ENCODE measurements at places on chromosomes 5 and 9.

GRCh38 chr5:633501-633955 lies 21.4 kb downstream of the CEP72 start:
- no peak for DNase-seq

GRCh38 chr5:154714266-154714986 lies 40.8 kb upstream of the LARP1 start:
- DNase-seq, result no peak

DNA sequence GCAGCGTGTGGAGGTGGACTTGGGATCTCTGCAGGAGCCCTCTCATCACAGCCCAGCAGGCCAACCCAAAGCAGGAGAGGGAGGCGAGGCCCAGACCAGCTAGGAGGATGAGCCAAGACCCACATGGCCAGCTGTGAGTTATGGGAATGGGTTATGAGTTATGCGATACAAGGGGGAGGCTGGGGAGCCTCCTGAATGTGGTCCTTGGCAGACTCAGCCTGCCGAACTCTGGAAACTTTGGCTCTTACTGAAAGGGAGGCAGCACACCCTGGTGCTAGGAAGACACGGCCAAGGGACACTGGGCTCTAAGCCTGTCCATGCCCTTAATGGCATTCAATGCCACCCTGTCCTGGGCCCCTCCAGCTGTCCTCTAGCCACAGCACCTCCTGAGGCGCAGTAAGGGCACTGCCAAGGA lies 7.7 kb upstream of the VAV2 start:
- DNase-seq, result no peak

DNA sequence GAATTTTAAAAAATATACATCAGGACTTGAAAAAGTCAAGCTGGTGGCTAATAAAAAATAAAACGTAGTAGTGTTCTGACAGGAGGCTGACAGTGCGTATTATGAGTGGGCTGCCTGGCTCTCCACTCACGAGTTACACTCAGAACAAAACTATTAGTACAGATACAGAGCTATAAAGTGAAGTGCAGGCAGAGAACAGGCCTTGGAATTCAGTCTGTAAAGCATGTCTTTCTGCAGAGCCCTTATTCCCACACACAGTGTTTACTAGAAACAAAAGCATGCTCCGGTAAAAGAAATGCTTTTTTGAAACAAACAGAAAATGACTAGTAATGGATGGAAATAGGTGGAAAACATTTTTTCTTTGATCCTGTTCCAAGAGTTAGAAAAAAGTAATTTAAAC lies 334.7 kb downstream of the DIRAS2 start:
- DNase-seq, result no peak

GRCh38 chr5:1011226-1011631 lies 2.6 kb downstream of the NKD2 start:
- peak; percentile 28 for DNase-seq

GRCh38 chr9:108844856-108845255 lies 10.9 kb downstream of the ACTL7B start:
- no peak for DNase-seq

DNA sequence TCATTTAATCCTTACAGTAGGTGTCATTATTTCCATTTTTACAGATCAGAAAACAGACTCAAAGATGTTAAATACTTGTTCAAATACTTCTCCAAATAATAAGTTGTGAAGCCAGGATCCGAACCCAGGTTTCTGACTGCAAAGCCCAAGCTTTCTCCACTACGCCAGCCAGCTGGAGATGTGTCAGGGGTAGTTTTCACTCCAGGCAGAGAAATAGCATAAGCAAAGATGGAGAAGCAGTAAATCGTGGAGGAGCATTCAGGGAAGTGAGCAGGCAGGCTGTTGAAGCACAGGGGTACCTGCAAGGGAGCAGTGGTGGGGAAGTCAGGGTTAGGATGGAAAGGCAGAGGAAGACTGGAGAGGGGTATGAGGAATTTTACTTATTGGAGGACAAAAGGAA lies 2.9 kb downstream of the TLN1 start:
- no peak for DNase-seq

DNA sequence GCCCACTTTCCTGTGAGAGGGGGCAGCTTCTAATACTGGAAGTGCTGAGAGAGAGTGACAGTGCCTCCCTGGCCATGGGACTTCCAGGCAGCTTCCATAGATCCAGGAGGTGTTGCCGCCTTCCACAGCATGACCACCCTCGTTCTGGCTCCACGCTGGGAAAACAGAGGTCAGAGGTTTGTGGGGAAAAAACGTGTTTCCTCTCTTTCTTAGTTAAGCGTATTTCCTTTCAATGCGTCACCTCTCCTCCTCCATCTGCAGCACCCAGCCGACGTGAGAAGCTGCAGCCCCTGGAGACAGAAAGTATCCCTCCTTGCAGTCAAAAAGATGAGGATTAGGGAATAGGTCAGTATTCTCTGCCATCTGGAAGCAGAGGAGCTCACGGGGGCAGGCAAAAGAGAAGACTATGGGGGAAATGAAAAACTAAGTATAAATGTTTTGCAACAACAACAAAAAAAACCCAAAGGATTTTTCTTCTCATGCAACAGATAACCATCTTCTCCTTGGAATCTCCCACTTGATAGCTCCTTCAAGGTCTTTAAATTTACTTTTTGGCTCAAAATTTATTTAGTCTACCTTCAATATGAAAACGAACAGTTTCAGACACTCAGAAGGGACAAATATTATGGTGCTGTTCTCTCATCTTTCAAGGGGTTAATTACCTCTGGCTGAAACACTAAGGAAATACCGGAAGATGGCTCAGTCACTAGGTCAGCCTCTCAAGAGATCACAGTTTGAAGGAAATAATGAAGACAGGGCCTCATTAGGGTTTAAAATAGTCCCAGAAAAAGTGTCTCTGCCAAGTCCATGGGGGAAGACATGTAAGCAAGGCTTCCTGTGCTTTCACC lies 38.0 kb downstream of the MTMR12 start:
- no peak for DNase-seq

- DNase-seq, result no peak
Measured at GRCh38 chr9:17782430-17783149, 203.7 kb downstream of the SH3GL2 start.

GRCh38 chr5:75322066-75322465 lies 15.0 kb upstream of the HMGCR start:
- DNase-seq, result no peak

GRCh38 chr5:140883927-140884697 lies 2.2 kb downstream of the PCDHA13 start:
- DNase-seq, result no peak

DNA sequence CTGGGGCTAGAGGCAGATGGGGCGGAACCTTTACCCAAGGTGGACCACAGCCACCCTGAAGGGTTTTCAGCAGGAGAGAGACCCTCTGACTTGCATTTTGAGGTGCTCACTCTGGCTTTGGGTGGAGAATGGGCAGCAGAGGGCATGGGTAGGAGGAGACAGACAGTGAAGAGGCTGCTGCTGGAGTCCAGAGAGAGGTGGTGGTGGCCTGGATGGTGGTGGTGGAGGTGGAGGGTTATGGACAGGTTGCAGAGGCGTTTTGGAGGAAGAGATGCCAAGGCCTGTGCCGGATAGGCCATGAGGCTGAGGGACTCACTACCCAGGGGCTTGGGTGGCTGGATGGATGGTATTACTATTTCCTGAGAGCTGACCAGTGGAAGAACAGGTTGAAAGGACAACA lies 46.1 kb upstream of the CDKN2AIPNL start:
- DNase-seq, result no peak

- no peak for DNase-seq
Measured at GRCh38 chr5:52107210-52107905, 680.4 kb upstream of the ITGA1 start.

- no peak for DNase-seq
Measured at GRCh38 chr9:21585756-21586752, 103.9 kb upstream of the IFNE start.

- no peak for DNase-seq
Measured at GRCh38 chr9:98391867-98392266, 136.4 kb upstream of the TBC1D2 start.

DNA sequence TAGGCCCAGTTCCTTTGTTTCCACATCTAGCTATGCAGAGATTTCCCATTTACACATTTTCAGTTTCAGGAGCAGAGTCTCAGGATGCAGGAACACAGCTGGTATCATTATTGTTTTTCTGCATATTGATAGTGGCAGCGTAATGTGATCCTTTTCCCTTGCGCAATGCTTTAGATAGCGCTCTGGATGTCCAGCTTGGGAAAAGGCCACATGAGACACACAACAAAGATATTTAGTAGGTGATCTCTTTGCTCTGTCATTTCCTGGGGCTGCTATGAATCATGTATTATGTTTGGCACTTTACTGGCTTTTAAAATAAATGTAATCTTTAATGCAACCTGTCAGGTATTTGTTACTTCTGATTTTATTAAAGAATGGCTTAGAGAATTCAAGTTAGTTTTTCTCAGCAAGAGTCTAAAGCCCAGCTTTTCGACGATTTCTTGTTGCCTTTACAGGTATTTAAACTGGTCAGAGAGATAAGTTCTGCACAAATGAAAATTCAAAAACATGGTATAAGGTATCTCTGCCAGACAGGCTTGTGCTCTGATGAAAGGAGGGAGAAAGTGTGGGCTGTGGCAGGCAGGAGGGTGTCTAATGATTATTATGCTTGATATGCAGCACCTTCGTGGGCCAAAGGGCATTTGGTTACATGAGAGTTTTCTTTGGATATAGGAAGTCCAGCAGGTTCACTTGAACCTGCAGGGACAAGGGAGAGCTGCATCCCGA lies 42.2 kb downstream of the PTTG1 start:
- no peak for DNase-seq

DNA sequence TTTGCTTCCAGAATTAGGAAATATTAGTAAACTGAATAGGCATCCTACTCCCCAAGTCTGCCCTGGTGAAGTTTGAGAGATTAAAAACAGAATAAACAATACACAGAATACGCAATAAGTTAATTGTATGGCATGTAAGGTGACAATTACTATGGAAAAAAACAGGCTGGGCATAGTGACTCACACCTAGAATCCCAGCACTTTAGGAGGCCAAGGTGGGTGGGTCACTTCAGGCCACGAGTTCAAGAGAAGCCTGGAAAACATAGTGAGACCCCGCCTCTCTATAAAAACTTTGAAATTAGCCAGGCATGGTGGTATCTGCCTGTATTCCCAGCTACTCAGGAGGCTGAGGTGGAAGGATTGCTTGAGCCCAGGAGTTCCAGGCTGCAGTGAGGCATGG lies 64.2 kb upstream of the SUSD1 start:
- no peak for DNase-seq

- DNase-seq, result no peak
Measured at GRCh38 chr5:173916233-173916632, 28.1 kb downstream of the CPEB4 start.

GRCh38 chr5:116062352-116062751 lies 22.5 kb upstream of the COMMD10 start:
- no peak for DNase-seq

- no peak for DNase-seq
Measured at GRCh38 chr9:137304383-137305059, 2.5 kb upstream of the NRARP start.

GRCh38 chr9:7192266-7192665 lies 434.5 kb downstream of the KDM4C start:
- DNase-seq, result no peak

- no peak for DNase-seq
Measured at GRCh38 chr5:32302835-32303754, 9.6 kb downstream of the MTMR12 start.

DNA sequence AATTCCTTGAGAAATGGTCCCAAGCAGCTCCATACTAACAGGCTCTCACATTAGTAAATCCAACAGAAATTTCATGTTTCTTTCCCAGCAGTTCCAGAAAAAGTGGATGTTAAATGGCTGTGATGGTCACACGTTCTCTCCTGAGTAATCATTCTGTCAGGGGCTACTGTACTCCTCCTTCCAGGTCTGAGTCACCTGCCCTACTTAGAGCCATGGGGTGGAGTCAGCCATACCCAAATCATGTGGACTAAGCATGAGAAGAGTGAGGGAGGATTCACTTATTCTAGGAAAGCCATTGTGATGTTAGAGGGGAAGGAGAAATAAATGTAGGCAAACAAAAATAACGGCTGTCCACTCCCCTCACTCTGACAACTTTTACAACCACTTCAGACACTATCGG lies 547.2 kb downstream of the CSNK1G3 start:
- no peak for DNase-seq

GRCh38 chr5:107277485-107278125 lies 393.1 kb downstream of the EFNA5 start:
- DNase-seq, result no peak

- DNase-seq, result no peak
Measured at GRCh38 chr9:131302244-131303075, 12.9 kb downstream of the PLPP7 start.

- DNase-seq, result no peak
Measured at GRCh38 chr5:93574491-93575305, 6.3 kb downstream of the NR2F1-AS1 start.

- no peak for DNase-seq
Measured at GRCh38 chr5:143231973-143232812, 171.3 kb downstream of the NR3C1 start.

DNA sequence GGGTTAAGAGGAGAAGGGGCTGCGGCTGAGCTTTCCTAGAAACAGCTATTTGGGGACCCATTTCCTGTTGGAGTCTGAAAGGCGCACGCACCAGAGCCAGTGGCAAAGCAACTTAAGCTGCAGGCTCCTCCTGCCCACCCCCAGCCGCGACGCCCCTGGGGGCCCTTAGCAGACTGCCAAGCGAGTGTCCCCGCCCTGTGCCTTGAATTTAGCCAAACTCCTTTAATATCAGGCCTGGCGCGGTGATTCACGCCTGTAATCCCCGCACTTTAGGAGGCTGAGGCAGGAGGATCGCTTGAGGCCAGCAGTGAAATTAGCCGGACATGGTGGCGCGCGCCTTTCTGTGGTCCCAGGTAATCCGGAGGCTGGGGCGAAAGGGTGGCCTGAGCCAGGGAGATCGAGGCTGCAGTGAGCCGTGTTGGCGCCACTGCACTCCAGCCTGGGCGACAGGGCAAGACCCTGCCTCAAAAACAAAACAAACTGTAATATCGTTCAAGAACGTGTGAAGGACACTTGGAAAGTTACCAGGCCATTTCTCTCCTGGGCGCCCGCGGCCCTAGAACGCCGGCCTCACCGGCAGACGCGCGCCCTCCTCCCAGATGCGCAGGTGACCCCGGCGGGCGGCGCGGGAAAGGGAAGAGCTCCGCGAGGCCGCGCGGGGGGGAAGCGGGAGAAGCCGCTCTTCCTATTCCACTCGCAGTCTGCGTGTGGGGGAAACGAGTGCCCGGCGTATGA lies 1.0 kb upstream of the F2R start:
- DNase-seq, result no peak

- DNase-seq, result no peak
Measured at GRCh38 chr5:91670563-91670962, 287.4 kb upstream of the ARRDC3 start.

DNA sequence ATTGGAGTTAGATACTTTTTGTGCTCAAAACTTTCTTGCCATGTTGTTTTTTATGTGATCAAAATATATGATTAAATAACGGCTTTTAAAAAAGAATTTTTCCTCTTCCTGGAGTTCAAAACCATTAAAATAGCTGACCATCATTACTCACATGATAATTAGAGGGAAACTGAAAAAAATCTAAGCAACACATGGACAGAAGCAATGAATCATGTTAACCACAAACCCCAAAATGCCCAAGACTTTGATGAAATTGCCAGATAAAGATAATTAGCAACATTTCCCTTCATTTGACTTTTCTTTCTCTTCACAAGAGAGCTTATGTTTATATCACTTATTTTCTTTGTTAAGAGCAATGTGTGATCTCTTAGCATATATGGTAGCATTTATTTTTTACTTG lies 1294.2 kb downstream of the EFNA5 start:
- DNase-seq, result no peak

Measured in SHP77 treated with DMSO at 0.1 percent for 48 hours (cell line).